ENCODE measurements at places on chromosomes 11 and 22.

DNA sequence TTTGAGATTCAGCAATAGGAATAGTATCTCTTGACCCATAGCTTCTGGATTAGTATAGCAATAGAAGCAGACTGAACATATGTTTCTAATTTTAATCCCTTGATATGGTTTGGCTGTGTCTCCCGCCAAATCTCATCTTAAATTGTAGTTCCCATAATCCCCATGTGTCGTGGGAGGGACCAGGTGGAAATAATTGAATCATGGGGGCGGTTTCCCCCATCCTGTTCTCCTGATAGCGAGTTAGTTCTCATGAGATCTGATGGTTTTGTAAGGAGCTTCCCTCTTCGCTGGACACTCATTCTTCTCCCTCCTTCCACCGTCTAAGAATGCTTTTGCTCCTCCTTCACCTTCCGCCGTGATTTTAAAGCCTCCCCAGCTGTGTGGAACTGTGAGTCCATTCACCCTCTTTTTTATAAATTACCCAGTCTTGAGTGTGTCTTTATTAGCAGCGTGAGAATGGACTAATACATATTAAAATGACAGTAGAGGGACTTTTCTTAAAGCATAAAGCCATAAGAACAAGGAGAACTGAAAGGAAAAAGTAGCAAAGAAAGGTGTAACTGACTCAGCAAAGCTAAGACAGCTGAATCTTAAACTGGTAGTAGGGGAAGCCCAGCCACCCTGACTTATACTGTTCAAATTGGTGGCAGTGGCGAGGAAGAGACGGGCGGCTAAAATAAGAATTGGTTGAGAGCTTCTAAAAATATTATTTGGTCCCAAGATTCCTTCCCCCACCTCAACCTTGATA lies 20.3 kb upstream of the SLN start:
- no peak for DNase-seq

GRCh38 chr11:71525188-71525937 lies 1.7 kb upstream of the KRTAP5-7 start:
- DNase-seq, result no peak

- no peak for DNase-seq
These were observed 384.8 kb downstream of the TENM4 start for GRCh38 chr11:79055856-79056631.

DNA sequence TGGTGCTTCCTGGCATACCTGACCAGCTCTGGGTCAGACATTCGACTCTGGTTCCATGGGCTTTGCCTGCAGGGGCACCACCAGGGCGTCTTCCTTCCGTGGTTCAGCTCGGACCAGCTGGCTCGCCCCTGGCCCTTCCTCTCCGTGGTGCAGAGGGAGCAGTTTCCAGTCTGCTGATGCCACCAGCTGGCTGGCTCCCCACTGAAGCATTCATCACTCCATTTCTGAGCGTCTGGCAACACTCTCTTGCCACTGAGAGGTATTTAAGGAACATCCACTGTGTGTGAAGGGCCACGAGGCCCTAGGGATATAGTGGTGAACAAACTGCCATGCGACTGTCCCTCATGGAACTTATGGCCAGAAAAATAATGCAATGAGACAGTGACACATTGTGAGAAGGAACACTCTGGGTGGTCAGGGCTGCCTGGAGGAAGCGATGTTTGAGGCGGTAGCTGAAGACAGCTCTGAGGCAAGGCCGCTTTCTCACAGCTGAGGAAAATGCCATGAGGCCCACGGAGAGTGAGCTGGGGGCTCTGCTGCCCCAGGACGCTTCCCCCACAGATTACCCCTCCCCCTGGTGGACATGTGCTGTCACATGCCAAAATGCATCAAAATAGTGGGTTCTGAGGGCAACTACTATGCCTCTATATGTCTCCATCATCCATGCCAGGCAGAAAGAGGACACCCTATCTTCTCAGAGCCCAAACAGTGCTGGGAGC lies 44.9 kb upstream of the ARFGAP3 start:
- no peak for DNase-seq

DNA sequence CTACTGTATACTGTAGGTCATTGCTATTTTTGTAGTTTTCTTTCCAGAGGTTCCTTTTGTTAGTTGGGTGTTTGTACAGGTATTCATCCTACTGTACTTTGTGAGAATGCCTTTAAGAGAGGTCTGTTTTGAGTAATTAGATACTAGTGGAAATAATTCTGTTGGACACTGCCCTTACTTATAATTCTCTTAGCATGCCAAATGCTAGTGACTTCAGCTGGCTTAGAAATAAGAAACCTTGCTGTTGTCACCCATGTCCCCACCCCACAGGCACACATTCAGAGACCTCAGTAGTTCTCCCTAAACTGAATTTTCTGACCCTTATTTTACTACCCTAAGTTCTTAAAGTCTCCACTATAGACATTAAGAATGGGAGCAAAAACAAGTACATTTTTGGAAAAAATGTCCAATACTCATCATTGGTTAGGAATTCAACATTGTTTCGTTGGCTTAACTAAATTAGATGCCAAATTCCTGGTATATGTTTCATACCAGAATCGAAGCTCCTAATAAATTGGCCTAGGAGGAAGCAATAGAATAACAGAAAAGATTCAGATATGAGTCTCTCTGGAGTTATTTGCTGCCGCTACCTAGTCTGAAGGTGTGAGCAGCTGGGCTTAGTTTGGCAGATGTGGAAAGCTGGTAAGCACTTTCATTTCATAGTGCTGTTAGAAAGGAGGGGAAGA lies 28.4 kb downstream of the ZNF143 start:
- peak; percentile 17 for DNase-seq

DNA sequence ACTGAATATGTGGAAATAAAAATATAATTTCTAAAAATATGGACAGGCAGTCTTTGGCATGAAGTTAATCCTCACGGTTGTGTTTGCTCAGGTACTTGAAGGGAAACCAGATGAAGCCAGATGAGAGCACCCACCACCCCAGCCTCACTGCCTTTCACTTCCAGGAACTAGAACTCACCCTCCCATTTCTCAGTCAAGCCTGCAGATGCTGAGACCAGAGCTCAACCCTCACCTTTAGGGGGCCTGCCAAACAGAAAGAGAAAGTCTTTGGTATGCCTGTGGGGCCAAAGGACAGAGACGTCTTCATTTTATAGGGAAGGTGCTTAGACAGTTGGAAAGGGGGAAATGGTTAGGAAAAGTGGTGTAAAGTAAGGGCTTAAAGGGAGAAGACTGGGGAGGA lies 252.8 kb upstream of the PLET1 start:
- no peak for DNase-seq

- no peak for DNase-seq
These were observed 1.6 kb downstream of the MAML2 start for GRCh38 chr11:96341211-96342013.

GRCh38 chr11:26620282-26621045 lies 48.4 kb upstream of the MUC15 start:
- no peak for DNase-seq

GRCh38 chr11:83031127-83031526 lies 40.6 kb downstream of the RAB30 start:
- no peak for DNase-seq

DNA sequence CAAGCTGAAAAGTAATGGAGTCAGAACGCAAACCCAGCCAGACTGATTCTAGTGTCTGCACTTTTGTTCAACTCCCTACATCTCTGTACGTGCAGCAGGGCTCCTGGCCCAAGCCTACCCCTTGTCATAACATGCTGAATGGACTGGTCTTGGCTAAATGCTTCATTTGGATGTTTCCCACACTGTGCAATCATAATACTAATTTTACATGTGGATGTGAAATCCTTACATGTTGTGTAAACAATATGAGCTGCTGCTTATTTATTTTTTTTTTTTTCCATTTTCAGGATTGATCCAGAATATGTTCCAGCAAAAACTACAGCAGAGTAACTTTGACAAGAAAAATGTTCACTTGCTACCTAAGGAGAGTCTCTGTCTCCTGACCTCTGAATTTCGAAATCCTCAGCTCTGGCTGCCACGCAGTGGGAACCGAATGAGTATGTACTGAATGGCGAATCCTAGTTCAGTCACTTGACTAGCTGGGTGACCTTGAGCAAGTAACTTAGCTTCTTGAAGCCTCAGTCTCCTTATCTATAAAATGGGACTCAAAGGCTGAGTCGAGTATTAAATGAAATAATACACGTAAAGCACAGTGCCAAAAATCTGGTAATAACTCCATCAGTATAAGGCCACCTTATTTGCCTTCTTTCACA lies 133.4 kb downstream of the EHF start:
- no peak for DNase-seq

DNA sequence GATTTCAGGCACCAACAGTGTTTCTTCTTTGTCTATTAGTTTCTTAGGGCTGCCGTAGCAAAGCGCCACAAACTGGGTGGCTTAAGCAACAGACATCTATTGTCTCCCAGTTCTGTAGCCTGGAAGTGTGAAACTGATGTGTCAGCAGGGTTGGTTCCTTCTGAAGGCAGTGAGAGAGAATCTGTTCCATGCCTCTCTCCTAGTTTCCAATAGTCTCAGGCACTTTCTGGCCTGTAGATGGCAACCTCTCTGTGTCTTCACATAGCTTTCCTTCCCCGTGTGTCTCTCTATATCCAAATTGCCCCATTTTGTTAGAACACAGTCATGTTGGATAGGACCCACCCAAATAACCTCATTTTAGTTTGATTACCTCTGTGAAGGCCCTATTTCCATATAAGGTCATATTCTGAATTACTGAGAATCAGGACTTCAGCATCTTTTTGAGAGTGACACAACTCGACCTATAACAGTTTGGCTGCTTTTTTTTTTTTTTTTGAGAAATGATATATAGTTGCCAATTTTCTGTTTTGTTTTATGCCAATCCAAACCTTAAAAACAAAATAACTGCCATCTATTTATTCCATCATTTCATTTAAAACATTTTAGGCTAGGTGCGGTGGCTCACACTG lies 108.2 kb downstream of the SLC36A4 start:
- peak; percentile 18 for DNase-seq

GRCh38 chr11:7965386-7965785 lies at the start of gene NLRP10:
TSS of gene NLRP10 (minus strand) at chr11:7965447. CDS start at chr11:7963495, 1,952 bp downstream.
- no peak for DNase-seq

DNA sequence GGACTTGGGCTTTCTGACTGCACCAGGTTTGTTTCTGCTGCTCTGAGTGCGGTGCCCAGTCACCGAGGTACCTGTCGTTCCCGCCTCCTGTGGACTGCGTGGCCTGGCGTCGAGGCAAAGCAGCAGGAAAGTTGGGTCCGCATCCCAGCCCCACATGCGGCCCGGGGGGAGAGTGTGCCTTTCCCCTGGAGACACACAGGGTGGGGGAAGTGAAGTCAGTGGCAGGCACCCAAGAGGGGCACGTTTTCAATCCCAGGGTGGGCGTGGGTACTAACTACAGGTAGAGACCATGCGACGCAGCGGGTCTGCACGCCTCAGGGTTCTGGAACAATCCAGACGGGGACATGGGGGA lies 25.3 kb upstream of the GRAMD4 start:
- no peak for DNase-seq

GRCh38 chr11:126426106-126426505 lies 70.6 kb downstream of the ST3GAL4 start:
- no peak for DNase-seq

DNA sequence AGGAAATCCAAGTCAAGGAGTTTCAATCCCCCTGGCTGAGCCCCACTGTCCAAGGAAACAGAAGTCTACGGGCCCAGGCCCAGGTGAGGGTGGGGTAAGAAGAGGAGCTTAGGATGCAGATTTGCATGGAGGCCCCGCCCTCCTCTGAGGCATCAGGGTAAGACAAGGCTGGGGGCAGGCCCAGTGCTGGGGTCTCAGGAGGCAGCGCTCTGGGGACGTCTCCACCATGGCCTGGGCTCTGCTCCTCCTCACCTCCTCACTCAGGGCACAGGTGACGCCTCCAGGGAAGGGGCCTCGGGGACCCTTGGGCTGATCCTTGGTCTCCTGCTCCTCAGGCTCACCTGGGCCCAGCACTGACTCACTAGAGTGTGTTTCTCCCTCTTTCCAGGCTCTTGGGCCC lies 31.3 kb upstream of the IGLL5 start:
- DNase-seq, result no peak

- DNase-seq, result no peak
These were observed 32.5 kb upstream of the LMO2 start for GRCh38 chr11:33924341-33924740.

GRCh38 chr11:128291835-128292234 lies 295.5 kb downstream of the ETS1 start:
- no peak for DNase-seq

GRCh38 chr22:30265823-30266444 lies 717 bp downstream of the OSM start:
- no peak for DNase-seq

GRCh38 chr11:110430267-110431050 lies 711 bp downstream of the FDX1 start:
- DNase-seq, result no peak

- no peak for DNase-seq
These were observed 621 bp downstream of the TSPO start for GRCh38 chr22:43152003-43152356.

GRCh38 chr11:62665599-62666258 lies 617 bp downstream of the CSKMT start:
- DNase-seq, result no peak

GRCh38 chr11:63845303-63845702 lies 6.4 kb downstream of the MARK2 start:
- DNase-seq, result no peak

DNA sequence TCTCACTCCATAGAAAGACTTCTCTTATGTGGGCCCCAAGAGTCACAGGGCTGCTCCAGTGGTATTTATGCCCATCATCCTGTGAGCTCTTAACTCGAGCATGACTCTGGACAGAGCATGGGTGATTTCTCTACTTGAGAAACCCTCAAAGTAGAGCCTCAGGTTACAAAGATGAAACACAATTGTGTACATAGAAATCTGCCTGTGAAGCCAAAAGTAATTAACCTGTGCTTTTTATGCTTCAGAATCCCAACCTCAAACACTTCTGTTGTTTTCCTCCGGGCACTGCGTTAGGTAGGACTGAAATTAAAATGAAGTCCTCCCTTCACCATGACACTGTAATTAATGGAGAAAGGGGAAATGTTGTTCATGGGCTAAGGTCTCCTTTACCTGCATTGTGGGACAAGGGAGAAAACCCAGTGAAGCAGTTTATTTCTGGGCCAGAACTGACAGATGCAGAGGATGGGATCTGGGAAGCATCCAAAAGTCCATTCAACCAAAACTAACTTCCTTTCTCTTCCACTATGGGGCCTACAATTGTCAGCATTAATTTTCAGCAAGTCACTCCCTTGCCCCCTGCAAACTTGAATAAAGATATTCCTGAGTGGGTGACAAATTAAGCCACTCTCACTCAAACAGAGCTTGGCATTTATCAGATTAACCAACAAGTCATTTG lies 24.1 kb upstream of the POU2AF1 start:
- no peak for DNase-seq

DNA sequence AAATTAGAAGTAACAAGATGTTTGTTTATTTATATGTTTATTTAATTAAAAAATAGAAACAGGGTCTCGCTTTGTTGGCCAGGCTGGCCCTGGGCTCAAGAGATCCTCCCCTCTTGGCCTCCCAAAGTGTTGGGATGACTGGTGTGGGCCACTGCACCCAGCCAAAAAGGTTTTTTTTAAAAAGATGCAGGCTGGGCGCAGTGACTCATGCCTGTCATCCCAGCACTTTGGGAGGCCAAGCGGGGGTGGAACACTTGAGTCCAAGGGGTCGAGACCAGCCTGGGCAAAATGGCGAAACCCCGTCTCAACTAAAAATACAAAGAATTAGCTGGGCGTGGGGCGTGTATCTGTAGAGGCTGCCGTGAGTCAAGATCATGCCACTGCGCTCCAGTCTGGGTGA lies 13.4 kb downstream of the DRD4 start:
- no peak for DNase-seq

- DNase-seq, result peak; percentile 18
These were observed 42.1 kb upstream of the ISX start for GRCh38 chr22:35023692-35024363.

Data from fibroblast of the conjunctiva (primary cell).